ENCODE measurements at places on chromosomes 7 and 10. TPM values are rescaled to one million over a fixed set of nuclear protein-coding genes. Genes with fewer than 3 reads are reported as not detected.

The PDK4 gene
- 0.72 TPM for total RNA-seq

The PDE6C gene
- not detected for total RNA-seq

The IFIT1B gene
- not detected for total RNA-seq

The TMEM178B gene
- not detected for total RNA-seq

The SDK1 gene
- not detected for total RNA-seq

The TFEC gene
- 0.36 TPM for total RNA-seq

The TMEM196 gene
- total RNA-seq = not detected

The CRTAC1 gene
- not detected for total RNA-seq

The AOC1 gene
- not detected for total RNA-seq

The PLAU gene
- total RNA-seq = 21.6 TPM

The MAGI2 gene
- total RNA-seq = 16.1 TPM

The BLNK gene
- not detected for total RNA-seq

The SYPL1 gene
- total RNA-seq = 72.2 TPM

The BEND7 gene
- 3.2 TPM for total RNA-seq

The SLC29A4 gene
- total RNA-seq = 0.90 TPM

The ZNF479 gene
- total RNA-seq = not detected

The NEUROD6 gene
- total RNA-seq = not detected

The PNLIPRP2 gene
- not detected for total RNA-seq

The NEUROG3 gene
- total RNA-seq = not detected

The SSBP1 gene
- total RNA-seq = 122 TPM

The GRID1 gene
- not detected for total RNA-seq

The GRID2IP gene
- total RNA-seq = not detected

The DEPP1 gene
- 73.8 TPM for total RNA-seq

The ANKRD16 gene
- 14.0 TPM for total RNA-seq

The LEP gene
- total RNA-seq = under 0.01 TPM

The SLC13A1 gene
- not detected for total RNA-seq

The CLDN3 gene
- not detected for total RNA-seq

The CPEB3 gene
- total RNA-seq = 1.7 TPM

The AGMO gene
- not detected for total RNA-seq

The PCGF6 gene
- 16.4 TPM for total RNA-seq

The TRIM73 gene
- 0.18 TPM for total RNA-seq

The SVIL gene
- 97.7 TPM for total RNA-seq

The HOXA9 gene
- not detected for total RNA-seq

The PRR15 gene
- total RNA-seq = 2.4 TPM

The SLC35G1 gene
- total RNA-seq = 6.2 TPM

The SH2B2 gene
- 4.9 TPM for total RNA-seq

The AKAP9 gene
- total RNA-seq = 55.0 TPM

The TMEM254 gene
- 11.2 TPM for total RNA-seq

The CCL24 gene
- not detected for total RNA-seq

The ZNF804B gene
- total RNA-seq = not detected

The WASHC2A gene
- total RNA-seq = 192 TPM

The AGBL3 gene
- total RNA-seq = 0.41 TPM

The MCM10 gene
- not detected for total RNA-seq

The ANXA8L1 gene
- not detected for total RNA-seq

The KLHDC10 gene
- 45.5 TPM for total RNA-seq

The FBXL13 gene
- total RNA-seq = 3.4 TPM

The IL6 gene
- total RNA-seq = 3.8 TPM

The PAPOLB gene
- not detected for total RNA-seq

The PEX1 gene
- 22.3 TPM for total RNA-seq

The ERCC6 gene
- 51.1 TPM for total RNA-seq

The DGKI gene
- total RNA-seq = 4.7 TPM

Data from fibroblast of the aortic adventitia (primary cell).